Stimulated activated CD8-positive, alpha-beta memory T cell treated with anti-CD3 and anti-CD28 coated beads, Interleukin-7, amount 100 ng/mL, for 1 hour (primary cell): ENCODE measurements at places on chromosomes 7 and 10.
A peak's percentile ranks its signal among the peaks of the same experiment; 100 is the strongest.

- DNase-seq = no peak
Measured at GRCh38 chr7:29977886-29978651, 11.5 kb downstream of the SCRN1 start.

DNA sequence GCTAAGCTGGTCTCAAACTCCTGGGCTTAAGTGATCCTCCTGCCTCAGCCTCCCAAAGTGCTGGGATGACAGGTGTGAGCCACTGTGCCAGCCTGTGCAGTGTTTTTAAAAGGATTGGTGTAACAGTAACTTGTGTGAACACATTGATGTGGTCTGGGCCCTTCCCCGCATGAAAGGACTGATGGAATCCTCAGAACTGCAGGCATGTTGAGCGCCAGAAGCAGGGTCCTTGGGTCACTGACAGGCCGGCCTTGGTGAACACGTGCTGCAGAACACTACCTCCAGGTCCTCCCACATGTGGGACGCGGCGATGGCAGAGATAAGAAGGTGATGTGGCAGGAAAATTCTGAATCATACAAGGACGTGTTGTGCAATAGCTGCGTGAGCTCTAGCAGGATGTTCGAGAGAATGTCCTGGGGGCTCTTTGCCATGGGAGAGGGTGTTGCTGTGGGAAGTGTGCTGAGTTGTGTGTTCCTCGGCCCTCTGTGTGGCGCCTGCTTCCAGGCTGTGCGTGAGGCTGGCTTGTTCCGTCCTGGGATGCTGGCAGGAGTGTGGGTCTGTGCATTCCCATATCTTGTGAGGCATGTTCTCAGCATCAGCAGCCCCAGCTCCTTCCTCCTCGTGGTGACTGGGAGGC, 68.2 kb downstream of the DNAJB6 start:
- DNase-seq = no peak

DNA sequence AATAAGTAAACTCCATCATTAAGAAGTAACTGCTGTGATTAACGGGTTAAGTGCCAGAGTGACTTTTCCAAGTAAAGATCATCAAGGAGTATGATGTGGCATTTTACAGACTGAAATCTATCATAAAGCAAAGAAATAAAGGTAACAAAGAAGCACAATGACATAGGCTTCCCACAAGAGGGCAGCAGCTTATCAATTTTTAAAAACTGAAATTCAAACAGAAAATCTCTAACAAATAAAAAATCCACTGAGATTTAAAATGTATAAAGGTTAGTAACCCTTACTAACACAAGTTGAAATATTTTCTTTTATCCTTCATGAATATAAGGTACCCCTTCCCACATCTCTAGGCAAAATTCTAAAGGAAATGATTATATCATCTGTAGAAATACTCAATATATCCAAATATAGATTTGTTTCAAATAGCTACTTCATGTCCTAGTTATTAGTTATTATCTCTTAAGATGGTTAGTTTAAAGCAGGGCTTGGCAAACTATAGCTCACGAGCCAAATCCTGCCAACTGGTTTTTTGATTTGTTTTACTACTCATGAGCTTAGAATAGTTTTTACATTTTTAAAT, 29.2 kb downstream of the FAM3C start:
- no peak for DNase-seq

DNA sequence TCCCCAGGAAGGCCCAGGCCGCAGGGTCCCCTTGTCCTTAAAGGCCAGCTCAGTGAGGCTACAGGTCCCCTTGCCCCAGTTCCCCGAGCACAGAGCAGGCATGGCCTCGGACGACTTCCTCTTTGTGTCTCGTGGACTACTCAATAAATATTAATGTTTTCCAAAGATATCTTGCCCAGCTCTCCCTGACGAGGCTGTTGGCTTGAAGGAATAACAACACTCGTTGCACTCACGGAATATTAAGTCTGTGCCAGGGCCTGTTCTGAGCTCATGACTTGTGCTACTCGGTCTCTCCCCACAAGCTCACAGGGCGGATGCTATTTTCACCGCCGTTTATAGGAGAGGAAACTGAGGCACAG, 68.2 kb downstream of the CUX1 start:
- DNase-seq = no peak

DNA sequence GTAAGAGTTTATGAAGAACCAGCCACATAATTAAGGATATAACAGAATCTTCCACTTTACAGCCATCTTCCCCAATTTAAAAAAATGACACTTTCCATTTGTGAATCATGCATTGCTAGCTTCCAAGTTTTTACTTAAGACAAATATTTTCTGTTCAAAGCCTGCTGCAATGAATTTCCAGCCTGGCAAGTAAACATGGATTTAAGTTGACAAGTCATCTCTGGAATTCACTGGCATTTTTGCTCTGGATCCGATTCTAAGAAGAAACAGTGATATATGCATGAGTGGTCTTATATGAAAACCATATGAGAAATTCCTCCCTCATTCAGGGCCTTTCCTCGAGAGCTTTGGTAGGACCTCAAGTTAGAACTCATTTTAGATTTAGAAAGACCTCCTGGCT, 116.1 kb upstream of the CDCA7L start:
- no peak for DNase-seq

DNA sequence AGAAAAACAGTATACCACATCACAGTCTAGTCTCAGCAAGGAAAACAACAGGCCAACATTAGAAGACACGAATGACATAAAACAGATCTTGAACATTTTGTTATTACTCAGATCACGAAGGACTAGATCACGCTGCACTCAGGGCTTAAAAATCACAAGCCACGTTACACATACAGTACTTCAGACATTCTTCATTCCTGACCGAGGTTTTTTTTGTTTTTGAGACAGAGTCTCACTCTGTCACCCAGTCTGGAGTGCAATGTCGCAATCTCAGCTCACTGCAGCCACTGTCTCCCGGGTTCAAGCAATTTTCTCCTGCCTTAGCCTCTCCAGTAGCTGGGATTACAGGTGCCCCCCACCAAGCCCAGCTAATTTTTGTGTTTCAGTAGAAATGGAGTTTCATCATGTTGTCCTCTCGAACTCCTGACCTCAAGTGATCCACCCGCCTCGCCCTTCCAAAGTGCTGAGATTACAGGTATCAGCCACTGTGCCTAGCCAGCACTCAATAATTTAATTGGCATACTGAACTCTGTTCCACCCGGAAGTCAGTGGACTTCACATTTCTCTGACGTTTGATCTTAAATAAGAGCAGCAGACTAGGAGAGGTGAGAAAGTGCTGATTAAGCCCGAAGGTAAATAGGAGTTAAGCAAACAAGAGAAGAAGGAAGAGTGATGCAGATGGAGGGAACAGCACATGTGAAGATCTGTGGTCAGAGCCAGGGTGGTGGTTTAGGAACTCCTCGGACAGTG, 3.5 kb downstream of the AIMP2 start:
- no peak for DNase-seq

DNA sequence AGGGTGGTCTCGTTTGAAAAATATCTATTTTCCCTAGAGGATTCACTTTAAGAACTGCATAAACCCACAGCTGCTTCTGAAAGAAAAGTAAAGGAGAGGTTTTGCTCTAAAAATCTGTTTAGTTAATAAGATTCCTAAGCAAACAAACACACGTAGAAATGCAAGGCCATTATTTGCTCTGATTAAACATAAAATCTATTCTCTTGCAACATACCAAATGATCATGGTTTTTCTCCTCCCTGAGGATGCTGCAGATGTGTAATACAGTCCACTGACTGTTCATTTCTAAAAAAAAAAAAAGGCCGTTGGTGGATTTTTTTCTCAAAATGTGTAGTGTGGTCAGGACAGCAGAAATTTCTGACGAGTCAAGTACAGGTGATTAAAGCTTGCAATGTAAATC, 98.6 kb downstream of the BUB3 start:
- DNase-seq = no peak

GRCh38 chr7:20557116-20557515, 58.4 kb upstream of the ABCB5 start:
- DNase-seq = no peak

DNA sequence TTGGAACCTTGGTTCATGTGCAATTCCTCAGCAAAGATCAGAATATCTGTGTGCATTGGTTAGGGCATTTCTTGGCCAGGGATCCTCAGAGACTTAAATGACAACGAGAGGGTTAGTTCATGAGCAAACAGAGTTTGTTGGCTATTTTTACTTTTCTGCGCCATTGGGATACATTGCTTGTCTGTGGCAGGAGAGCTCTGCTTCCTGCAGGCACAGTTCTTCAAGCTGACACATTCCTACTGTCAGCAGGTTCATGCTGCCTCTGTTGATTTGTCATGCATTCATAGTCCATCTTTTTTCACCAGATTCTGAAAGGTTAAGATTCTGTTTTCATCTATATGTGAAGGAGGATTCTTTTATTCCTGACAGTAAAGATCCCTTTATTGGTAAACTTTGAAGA, 139.4 kb downstream of the TMEM178B start:
- DNase-seq = no peak

DNA sequence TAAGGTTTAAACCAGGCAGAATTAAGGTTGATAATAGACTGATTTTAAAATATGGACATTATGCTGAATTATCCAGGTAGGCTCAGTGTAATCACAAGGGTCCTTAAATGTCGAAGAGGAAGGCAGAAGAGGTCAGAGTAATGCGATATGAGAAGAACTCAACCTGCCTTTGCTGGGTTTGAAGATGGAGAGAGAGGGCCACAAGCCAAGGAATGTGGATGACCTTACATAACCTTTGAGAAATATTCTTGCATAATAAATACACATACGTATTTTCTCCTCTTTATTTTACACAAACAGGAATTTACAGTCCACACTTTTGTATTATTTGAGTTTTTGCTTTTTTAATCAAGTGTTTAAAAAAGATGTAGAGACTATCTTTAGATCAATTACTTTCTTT, 88.5 kb downstream of the ST7 start:
- DNase-seq = no peak

DNA sequence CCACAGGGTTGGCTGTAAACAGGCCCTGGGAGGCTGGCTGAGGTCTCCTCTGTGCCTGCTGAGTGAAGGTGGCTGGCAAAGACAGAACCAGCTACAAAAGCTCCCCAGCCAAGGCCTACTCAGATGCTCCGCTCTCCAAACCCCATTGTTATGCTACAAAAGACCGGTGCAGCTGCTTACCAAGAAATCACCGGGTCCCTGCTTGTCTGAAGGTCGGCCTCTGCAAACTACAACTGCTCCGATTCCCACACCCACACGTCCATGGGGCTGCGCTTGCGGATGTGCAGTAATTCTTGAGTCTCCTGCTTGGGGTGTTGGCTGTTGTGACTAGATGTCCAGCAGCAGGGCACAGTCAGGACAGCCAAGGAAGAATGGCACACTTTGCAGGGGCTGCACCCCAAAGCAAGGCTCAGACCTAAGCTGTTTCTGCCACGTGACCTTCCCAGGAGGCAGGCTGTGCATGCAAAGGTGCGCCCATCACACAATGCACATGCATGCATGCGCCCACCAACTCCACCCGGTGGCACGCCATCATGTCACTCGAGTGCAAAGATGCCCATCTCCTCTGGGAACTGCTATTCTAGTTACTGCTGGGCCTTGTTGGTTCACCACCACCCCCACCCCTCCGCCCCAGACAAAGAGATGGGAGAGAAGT, 97.8 kb downstream of the OAT start:
- no peak for DNase-seq

DNA sequence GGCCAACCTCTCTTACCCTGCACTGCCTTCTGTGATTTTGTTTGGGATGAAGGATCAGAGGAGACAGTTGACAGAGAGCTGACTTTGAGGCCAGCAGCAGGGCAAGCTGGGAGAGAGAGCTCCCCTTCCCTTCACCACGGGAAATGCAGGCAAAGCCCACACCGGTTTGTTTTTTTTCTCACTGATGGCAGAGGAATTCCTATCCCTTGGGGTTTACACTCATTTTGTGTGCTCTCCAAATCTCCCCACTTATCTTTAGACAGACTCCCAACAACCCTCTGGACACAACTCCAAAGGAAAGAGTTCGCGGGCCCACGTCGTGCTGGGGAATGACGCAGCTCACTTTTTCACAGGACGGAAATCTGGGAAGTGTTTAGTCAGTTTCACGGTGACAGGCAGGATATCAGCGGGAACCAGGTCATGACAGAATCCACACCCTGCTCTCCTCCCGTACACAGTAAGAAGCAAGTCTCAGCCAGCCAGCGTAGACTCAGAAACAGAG, 68.3 kb upstream of the FAM171A1 start:
- DNase-seq = no peak

GRCh38 chr7:131878777-131879176, 322.3 kb upstream of the PODXL start:
- DNase-seq = no peak

DNA sequence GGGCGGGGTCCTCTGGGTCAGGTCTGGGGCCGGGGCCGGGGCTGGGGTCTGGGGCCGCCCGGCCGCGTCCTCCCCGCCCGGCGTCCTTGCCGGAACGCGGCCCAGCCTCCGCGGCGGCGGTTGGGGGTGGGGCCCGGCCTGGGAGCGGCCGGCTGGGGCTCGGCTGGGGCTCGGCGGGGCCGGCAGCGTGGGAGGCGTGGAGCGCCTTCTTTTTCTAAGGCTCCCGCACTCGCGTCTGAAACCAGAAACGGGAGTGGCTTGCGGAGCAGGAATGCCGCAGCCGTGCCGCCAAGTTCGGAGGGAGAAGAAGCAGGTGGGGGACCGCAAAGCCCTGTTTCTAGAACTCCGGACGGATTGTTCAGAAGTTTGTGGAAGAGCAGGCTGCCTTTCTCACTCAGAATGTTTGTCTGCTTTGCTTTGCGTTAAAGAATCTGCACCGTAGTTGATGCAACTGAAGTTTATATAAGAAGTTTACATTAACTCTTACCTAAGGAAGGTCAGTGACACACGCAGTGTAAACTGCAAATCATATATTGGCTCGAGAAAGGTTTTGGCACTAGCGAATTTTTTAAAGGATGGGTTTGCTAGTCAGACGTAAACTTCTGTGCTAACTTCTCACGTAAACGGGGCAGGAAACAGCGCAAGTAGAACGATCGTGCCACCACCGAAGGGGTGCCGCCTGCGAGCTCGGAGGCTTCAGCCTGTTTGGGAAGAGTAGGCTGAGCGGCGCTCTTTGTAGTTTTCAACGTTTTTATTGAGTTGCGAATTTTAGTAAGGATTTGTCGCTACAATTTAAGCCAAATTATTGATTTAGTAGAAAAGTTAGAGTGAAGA, 729 bp downstream of the DNAJB6 start:
- DNase-seq = peak; percentile 14

- DNase-seq = no peak
Measured at GRCh38 chr7:26292768-26293560, 1.3 kb downstream of the SNX10 start.

DNA sequence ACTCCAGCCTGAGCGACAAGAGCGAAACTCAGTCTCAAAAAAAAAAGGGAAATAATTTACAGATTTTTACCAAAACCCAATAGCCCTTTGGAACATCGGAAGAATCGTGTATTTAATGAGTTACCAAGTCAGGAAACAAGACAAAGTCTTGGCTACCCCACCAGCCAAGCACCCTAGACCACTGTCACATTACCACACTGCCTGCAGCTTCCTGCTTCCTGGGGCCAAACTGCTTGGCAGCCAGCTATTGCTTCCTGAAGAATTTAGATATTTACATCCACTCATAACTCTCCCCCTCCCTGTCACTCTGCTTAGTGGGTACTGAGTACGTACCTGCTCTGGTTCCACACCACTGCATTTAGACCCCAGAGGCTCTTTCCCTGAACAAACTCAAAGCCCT, 14.1 kb upstream of the TNPO3 start:
- no peak for DNase-seq
